ENCODE measurements at places on chromosomes 12 and 14.

DNA sequence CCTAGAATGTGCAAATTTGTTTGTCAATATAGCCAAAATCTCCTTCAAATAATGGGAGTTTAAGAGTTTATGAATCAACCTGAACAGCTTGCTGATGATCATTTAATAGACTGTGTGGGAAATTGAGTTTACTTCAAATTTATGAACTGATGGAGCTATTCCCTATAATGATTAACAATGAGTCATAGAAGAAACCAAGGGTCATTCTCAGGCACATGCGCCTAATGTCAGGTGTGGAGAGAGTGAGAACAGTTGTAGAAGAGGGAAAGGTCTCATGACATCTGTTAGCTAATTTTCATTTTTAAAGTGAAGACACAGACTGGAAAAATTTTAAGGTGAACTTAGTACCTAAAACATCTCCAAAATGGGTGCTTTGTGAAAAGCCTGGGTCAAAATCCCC, 191.8 kb downstream of the BMP4 start:
- no peak for DNase-seq

DNA sequence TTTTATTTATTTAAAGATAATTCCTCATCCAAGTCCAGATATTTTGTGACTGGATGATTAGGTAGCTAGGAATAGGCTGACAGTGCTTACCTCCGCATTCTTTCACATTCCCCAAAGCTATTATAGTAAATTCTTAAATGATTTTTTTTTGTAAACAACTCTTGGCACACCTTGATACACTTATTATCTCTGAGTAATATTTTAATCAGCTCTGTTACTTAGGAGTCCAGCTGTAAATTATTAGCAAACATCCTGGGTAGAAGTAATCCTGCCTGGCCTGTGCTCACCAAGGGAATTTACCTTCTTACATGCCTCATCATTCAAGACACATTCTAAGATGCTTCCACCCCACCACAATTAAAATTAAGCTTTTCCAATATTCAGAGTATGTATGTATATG, 186.1 kb downstream of the SLC2A13 start:
- DNase-seq = no peak

DNA sequence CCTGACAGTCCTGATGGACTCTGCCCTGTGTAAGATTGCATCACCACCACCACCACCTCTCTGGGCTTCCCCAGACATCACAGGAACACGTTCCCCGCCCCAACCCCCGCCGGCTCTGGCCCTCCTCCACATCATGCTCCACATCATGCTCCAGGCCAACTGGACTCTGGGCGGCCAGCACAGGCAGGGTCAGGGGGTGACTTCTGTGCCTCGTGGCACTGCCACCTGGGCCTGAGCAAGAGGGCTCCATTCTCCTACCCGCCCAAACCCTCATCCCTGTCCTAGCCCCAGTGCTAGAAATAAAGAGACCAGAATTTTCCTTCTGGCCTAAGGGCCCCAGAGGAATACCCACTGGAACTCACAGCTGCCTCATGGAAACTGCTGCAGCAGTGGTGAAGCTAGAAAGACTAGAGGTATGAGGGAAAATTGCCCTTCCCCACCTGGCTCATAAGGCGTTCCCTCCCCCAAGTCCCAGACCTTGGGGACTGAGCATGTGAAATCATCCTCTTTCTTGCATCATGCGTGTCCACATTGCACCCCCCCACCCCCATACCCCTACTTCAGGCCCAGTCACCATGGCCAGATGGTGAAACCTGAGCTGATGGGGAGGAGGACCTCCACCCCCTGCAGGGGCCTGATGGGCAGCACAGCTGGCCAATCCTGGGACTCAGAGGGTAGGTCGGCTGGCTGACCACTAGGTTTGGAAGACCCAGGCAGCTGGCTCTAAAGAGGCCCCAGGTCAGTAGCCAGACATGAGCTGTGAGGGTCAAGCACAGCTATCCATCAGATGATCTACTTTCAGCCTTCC, at the start of gene INHBE:
Gene INHBE (plus strand): TSS at position 742 of the 808 bp plus-strand sequence. CDS start 230 bp downstream, outside the sequence.
- DNase-seq = no peak

- no peak for DNase-seq
Observed at GRCh38 chr12:79514730-79515529, 175.8 kb downstream of the PAWR start.

GRCh38 chr14:75279153-75279762, 630 bp downstream of the FOS start:
- peak; percentile 56 for DNase-seq

DNA sequence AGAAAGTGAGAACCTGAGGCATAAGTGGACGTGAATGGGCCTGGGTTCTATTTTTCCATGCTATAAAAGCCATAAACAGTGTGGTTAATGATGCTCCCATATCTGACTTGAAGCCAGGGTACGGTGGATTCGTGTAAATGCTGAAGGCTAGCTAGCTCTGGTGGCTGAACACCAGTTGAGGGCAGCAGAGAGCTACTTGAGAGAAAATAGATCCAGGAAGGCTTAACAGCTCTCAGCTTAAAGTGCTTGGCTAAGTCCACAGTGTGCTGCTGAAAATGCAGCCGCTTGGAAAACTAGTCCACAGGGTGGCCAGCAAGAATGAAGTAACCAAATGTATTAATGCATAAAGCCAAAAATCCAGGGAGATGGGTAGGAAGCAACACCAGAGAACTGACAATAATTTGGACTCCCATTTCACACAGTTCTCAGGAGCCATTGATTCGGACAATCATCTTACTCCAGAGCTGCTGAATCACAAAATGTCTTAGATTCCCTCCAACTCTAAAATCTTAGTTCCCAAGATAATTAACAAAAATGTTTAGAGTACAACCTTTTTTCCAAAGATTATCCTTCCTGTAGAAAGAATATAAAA, 15.0 kb upstream of the FOXG1 start:
- DNase-seq = no peak

DNA sequence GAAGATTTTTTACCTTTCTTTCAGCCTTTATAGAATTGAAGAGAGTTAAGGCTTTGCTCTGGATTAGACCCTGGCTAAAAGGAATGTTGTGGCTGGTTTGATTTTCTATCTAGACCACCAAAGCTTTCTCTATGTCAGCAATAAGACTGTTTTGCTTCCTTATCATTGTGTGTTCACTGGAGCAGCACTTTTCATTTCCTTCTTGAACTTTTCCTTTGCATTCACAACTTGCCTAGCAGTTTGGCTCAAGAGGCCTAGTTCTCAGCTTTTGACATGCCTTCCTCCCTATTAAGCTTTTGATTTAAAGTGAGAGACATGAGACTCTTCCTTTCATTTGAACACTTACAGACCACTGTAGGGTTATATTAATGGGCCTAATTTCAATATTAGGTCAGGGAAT, 64.1 kb upstream of the USP15 start:
- no peak for DNase-seq

DNA sequence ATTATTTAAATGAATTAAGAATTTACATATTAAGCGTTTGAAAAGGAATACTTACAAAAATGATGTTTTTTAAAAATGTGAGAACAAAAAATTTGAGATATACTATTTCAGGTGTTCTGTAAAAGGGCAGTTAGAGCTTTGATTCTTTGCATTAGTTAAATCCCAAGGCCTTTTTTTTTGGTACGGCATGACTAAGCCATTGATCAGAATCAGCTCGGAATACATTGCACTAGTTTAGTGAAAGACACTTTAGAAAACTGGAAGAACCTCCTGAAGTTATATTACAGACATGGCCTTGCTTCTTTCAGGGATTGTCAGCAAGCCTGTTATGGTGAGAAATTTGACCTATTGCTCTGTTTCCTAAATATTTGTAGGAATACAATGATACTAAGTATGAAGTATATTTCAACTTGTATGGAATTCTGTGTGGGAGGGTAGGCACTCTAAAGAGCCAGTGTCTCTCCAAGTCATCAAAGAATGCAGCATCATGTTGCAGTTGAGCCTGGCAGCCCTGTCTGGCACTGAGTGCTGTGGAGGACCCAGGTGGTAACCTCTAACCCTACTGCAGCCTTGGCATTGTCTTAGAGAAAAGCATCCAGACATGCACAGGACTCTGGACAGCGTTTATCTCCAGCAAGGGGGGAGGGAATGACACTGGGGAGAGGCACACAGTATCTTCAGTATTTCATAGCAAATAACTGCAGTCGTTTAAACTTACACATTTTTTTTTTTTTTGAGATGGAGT, 1.5 kb downstream of the KLC1 start:
- DNase-seq = no peak

- DNase-seq = no peak
Observed at GRCh38 chr12:26808766-26809476, 24.1 kb downstream of the ITPR2 start.

DNA sequence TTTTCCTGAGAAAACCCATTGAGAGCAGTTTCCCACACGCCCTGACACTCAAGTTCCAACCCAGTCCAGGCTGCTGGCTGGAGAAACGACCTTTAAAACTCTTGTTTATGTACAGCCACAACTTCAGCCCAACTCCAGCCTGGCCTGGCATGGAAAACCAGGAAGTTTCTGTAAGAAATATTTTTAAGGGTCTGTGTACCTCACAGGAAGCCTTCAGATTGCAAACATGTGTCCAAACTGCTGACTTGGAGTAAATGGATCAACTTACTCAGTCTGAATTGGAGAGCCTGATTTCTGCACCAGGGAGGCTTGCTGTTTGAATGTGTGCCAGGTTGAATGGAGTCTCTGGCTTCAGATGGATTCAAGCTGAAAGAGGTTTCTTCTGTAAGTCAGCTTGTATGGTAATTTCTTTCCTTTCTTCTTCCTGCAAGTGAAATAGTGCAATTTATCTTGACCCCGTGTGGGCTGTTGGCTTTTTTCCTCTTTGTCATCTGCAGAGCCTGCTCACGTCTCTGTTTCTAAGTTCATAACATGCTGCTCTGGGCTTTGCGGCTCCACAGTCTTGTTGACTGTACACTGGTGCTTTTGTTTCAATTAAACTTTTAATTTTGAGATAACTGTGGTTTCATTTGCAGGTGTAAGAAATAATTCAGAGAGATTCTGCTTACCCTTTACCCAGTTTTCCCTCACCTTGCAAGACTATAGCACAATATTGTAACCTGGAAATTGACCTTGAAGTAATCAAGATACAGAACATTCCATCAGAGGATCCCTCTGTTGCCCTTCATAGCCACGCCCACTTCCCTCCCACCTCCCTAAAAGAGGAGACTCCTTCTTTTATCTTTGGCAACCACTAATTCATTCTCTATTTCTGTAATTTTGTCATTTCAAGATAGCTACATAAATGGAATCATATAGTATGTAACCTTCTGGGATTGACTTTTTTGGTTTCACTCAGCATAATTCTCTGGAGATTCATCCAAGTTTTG, 109.7 kb upstream of the PRMT8 start:
- no peak for DNase-seq

GRCh38 chr14:35401422-35402265, 2.9 kb downstream of the NFKBIA start:
- DNase-seq = no peak

- no peak for DNase-seq
Observed at GRCh38 chr12:131091413-131091975, 137.8 kb downstream of the ADGRD1 start.

DNA sequence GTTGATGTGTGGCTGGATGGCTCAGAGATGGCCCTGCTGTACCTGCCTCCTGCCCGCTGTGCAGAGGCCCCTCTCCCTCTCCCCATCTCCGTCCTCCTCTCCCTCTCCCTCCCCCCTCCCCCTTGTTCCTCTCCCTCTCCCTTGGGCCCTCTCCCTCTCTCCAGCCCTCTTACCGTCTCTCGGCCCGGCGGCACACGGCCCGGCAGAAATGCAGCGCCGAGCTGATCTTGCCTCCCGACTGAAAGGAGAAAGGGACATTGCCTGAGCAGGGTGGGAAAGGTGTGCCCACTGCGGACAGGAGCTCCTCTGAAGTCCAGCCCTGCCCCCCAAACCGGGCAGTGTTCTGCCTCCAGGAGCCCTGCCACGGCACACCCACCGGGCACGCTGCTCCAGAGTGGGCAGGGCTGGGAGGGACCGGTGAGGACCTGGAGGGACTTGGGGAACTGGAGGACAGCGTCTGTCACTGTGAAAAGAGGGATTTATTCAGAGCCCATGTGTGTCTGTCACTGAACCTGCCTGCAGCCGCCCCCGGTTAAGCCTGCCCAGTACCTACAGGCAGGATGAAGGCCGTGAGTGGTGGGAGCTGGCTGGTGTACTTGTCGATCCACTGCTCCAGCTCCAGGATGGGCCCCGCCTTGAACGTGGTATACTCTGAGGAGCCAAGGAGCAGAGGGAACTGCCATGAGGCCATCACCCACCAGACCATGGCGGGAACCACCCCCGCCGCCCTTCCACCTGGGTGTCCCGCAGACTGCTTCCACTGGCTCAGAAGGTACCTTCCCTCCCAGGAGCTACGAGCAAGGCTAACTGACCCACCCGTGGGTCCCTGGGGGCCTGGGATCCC, 12.2 kb downstream of the MMAB start:
- no peak for DNase-seq

- no peak for DNase-seq
Observed at GRCh38 chr14:69789118-69789640, 7.9 kb downstream of the SLC10A1 start.

DNA sequence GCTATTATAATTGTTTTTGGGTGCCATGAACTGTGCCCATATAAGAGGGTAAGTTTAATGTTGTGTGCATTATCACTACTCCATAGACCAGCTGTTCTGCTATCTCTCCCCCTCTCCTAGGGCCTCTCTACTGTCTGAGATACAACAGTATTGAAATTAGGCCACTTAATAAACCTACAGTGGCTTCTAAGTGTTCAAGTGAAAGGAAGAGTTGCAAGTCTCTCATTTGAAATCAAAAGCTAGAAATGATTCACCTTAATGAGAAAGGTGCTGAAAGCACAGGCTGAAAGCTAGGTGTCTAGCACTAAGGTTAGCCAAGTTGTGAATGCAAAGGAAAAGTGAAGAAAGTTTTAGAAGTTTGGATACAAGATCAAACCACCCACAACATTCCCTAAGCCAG, 168.0 kb downstream of the SLC16A7 start:
- no peak for DNase-seq

GRCh38 chr12:39287817-39288216, 155.1 kb downstream of the KIF21A start:
- no peak for DNase-seq

- no peak for DNase-seq
Observed at GRCh38 chr12:111369496-111370220, 763 bp upstream of the PHETA1 start.

DNA sequence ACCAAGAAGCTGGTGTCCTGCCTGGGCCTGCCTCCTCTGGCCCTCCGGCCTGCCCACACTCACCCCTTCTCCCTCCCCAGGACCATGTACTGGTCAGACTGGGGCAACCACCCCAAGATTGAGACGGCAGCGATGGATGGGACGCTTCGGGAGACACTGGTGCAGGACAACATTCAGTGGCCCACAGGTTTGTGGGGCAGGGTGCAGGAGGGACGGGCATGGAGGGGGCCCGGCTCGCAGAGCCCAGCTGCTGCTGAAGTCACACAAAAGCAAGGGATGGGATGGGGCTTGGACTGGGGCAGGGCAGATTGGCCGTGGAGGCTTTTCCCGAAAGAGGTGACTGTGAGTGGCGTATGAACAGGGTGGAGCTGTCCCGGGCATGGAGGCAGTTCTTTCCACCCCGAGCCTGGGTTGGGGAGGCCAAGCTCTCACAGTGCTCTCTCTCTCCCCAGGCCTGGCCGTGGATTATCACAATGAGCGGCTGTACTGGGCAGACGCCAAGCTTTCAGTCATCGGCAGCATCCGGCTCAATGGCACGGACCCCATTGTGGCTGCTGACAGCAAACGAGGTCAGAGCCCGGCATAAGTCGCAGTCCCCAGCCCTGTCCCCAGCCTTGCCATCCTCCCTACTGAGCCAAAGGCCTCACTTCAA, 7.8 kb upstream of the NXPH4 start:
- no peak for DNase-seq

Measured in CD4-positive, alpha-beta T cell treated with Interleukin-6 at 100 ng/mL for 8 hours (primary cell).